ENCODE measurements at places on chromosomes 11 and 22. TPM values are rescaled to one million over a fixed set of nuclear protein-coding genes. Genes with fewer than 3 reads are reported as not detected.

DNA sequence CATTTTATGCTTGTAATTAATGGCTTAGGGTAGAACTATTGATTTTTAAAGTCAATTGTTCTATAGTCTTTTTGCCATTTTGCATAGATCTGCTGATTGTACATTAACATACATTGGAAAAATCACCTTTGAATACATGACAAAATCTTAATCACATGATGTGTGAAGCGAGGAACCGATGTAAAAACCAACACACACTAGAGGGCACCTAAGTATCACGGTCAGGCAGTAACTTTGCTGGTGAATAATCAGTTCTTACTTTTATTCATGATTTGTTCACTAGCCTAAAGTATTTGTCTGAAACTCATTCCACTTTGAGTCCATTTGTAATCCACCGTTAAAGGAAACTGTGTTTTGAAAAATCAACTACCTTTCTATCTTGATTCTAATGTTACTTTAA lies 28.2 kb downstream of the JHY start:
- no peak for DNase-seq

- no peak for DNase-seq
These were observed 154.9 kb upstream of the MPPED2 start for GRCh38 chr11:30741039-30741550.

- DNase-seq, result no peak
These were observed 93.3 kb downstream of the RCN1 start for GRCh38 chr11:32184041-32184722.

DNA sequence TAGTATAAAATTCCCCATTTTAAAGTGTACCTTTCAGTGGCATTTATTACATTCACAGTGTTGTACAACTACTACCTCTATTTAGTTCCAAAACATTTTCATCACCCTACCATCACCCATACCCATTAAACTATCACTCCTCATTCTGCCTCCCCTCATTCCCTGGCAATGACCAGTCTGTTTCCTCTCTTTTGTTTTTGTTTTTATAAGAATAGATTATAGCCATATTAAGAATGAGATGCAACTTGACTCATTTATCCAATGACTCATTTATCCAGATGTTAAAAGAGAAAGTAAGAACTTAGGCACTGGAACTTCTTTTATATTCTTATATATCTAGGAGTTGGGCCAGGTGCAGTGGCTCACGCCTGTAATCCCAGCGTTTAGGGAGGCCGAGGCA lies 156.3 kb downstream of the FAT3 start:
- DNase-seq, result no peak

Gene SPINDOC
- 33.3 TPM for total RNA-seq

Gene PKP3
- 0.41 TPM for total RNA-seq

Gene CEND1
- total RNA-seq, result 0.58 TPM
